ENCODE measurements at places on chromosomes 2 and 18.

DNA sequence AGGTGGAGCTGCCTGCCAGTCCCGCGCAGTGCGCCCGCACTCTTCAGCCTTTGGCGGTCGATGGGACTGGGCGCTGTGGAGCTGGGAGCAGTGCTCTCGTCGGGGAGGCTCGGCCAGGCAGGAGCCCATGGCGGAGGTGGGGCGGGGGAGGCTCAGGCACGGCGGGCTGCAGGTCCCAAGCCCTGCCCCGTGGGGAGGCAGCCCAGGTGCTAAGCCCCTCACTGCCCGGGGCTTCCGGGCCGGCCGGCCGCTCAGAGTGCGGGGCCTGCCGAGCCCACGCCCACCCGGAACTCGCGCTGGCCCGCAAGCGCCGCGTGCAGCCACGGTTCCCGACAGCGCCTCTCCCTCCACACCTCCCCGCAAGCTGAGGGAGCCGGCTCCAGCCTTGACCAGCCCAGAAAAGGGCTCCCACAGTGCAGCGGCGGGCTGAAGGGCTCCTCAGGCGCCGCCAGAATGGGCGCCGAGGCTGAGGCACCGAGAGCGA is 316.4 kb downstream of the RND3 start:
- no peak for DNase-seq

DNA sequence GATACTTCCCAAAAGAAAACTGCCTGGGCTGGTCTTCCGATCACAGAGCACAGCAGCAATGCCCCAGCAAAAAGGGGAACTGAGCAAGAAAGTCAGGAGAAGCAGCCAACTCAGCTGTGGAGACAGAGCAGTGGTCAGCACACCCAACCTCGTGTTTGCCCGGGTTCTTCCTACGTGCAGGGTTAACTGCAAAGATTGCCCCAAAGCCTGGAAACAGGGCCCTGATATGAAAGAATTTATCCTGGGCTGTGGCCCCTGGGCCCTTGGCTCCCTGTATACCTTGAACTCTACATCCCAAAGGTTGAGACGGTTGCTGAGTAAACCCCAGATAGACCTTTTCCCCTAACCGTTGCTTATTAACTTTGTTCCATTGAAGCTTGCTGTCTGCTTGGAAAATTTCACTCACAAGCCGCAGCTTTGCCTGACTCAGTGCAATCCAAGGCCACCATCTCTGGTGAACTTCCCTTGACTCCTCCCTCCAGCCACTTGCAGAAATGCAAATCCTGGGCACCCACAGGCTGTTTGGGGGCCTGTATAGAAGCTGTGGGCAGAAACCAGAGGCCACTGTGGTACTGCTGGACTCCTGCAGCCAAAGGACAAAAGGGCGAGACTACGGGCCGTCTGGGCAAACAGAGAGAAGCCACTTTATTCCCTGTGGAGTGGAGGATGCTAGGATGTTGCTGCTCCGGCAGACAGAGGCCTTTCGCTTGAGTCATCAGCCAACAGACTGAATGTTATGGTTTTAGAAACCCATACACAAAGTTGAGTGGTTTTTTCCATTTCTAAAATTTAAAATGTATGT is 18.2 kb downstream of the NRP2 start:
- peak; percentile 77 for DNase-seq

GRCh38 chr2:79235135-79235534 is 75.6 kb upstream of the REG3A start:
- DNase-seq, result no peak

GRCh38 chr18:12701161-12701560 is 1.4 kb downstream of the CEP76 start:
- no peak for DNase-seq

GRCh38 chr2:8860239-8860638 is 22.8 kb upstream of the KIDINS220 start:
- DNase-seq, result no peak

GRCh38 chr18:56043641-56044061 is 455.7 kb upstream of the TCF4 start:
- DNase-seq, result no peak

GRCh38 chr2:215664847-215665525 is 229.1 kb upstream of the FN1 start:
- no peak for DNase-seq

DNA sequence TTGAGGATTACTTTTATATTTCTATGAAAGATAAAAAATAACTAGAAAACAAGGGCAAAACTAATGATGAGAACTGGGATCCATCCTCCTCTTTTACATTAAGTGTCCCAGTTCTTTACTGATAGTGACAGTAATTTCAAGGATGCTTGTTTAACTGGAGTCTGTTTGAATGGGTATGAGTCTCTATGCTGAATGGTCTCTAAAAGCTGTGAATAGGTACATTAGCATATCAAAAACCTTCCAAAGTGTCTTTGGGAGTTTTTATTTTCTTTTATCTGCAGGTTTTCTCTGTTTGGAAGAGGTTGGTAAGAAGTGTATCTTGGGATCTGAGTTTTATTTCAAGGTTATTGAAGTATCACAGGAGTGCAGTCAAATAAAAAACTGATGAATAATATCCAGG is 30.0 kb downstream of the DSEL start:
- no peak for DNase-seq

GRCh38 chr18:8471372-8471771 is 137.9 kb upstream of the RAB12 start:
- DNase-seq, result no peak

DNA sequence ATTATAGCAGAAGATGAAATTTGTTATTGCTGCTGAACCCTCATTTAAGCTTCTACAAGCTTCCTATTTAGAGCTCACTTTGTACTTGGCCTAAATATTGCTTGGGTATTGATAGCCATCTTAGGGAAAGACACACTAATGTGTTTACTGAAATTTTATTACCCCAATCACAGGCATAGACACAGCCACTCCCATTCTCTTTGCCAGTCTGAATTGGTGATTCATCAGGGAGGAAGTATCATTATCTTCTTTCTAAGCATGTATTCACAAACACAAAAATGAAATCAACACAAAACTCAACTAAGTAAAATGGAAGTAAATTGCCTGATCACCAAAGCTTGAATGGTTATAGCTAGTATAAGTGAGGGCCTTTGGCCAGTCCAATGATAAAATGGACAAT is 666.3 kb downstream of the TSN start:
- no peak for DNase-seq

GRCh38 chr2:19775838-19776237 is 125.9 kb downstream of the TTC32 start:
- peak; percentile 15 for DNase-seq

DNA sequence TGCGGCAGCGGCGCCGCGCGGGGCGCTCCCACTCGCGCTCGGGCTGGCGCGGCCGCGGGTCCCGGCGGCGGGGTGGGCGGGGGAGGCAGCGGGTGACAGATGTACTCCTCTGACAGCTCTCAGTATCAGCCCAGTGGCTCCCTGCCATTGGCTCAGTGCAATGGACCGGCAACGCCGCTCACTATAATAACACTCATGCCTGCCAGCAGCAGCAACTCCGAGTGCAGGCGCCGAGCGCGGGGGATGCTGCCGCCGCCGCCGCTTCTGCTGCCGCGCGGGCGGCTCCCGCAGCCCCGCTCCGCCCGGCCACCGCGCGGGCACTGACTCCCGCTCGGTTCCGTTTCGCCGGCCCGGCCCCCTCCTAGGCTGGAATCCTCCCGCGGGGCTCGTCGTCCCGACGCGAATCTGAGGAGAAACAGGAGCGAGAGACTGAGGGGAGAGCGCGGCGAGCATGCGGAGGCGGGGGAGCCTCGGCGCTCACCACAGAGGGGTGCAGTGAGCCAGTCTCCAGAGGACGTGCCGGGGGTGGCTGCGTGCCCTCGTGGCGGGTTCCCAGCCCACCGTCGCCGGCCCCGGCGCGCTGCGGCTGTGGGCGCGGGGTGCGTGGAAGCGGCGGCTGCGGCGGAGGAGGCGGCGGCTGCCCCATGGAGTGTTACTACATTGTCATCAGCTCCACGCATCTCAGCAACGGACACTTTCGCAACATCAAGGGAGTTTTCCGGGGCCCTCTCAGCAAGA is at the start of gene ZNF804A:
Gene ZNF804A, plus strand, starts transcription at position 214 of the 738 bp plus-strand sequence. Its CDS starts 431 bp downstream, at position 645.
- no peak for DNase-seq

DNA sequence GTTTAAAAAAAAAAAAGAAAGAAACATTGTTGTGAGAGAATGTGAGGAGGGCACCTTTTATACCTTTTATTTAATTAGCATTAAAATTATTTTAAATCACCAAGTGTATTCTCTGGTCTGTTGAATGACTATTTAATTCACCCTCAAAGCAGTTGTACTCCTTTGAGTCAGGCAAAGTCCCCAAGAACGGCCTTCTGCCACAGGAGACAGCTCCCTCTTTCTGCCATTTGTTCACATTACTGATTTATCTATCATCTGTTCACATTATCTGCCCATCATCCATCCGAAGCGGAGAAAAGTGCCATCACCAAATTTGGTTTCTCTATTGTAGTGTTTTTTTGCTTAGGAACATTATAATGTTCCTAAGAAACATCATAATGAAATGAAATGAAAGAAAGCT is 240.7 kb upstream of the DPP10 start:
- DNase-seq, result no peak

DNA sequence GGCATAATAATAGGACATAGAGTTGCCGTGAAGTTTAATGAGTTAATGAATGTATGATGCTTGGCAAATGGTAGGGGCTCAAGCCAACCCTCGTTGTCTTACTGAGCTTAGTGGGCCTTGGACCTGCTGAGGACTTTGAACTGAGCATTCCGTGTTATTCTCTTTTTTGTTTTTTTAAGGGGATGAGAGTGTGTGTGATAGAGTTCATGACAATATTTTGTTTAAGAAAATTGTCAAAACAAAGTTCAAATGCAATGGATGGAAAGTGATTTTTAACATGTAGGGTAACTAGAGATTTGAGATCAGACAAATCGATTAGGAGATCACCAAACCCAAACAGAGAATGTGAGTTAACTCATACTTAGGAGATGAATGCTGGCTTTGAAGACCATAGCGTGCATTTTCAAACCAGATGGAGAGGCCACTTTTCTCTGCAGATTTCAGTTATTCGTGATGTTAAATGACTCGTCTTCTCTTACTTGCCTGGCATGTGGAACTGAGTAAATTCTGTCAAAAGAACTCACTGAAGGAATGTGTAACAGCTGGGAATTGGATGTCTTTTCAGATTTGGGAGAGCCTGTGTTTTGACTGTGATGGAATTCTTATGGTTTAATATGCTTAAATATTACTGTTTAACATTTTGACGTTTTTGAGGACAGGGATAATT is 88.7 kb downstream of the NEDD4L start:
- DNase-seq, result no peak

GRCh38 chr2:65275141-65275915 is 47.7 kb downstream of the ACTR2 start:
- DNase-seq, result no peak

- DNase-seq, result no peak
Observed at GRCh38 chr2:166901336-166901735, 13.1 kb downstream of the XIRP2 start.

DNA sequence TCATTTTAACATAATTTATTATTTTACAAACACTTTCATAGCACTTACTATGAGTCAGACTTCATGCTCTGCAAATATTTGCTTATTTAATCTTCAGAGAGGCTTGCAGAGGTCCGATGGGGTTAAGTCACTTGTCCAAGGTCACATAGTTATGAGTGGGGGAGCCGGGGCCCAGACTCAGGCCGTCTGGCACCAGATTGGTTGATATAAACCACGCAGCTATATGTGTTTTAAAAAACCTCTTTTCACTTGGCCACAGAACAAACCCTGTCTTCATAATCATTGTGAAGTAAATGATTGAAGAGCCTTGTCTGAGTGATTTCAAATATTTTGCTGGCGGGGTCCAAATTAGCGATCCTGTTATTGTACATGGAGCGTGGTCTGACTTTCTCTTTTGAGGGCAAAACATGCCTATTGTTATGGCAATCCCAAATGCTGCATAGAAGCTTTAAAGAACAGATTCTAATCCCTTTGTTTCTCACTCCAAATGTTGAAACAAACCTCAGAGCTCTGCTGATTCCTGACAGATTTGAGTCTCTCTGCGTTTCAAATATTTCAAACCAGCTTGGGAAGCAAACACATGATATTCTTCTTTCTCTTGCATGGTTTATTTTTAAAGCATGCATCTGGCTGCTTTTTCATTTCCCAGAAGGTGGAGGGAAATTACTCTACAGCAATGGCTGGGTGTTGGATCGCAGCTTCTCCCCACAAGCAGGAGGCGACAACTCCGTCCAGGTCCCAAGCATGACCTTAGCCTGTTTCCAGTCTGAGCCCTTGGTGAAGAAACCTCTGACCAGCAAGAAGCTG is 142.4 kb downstream of the DDX1 start:
- no peak for DNase-seq

GRCh38 chr2:162044586-162044985 is 29.4 kb downstream of the DPP4 start:
- no peak for DNase-seq

DNA sequence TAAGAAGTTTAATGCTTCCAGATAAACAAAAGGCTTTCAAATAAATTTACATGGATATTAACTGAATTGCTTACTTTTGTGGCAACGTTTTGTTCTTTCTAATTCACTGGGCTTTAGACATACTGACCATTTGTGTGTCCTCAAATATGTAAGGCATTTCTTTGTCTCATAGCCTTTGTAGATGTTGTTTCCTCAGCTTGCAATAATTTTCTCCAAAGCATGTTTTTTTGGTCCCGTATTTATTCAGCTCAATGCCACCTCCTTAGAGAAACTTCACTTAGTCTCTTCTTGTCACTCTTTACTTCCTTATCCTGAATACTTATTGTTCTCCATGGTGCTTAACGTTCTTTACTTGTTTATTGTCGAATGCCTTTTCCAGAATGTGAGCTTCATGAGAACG is 98.5 kb downstream of the NUP35 start:
- DNase-seq, result no peak

- DNase-seq, result no peak
Observed at GRCh38 chr2:197959383-197959782, 155.0 kb downstream of the PLCL1 start.

- DNase-seq, result no peak
Observed at GRCh38 chr2:44197816-44198215, 29.1 kb downstream of the PPM1B start.

- no peak for DNase-seq
Observed at GRCh38 chr2:99448556-99448955, 41.3 kb downstream of the REV1 start.

- no peak for DNase-seq
Observed at GRCh38 chr2:40554665-40555294, 102.9 kb upstream of the SLC8A1 start.

DNA sequence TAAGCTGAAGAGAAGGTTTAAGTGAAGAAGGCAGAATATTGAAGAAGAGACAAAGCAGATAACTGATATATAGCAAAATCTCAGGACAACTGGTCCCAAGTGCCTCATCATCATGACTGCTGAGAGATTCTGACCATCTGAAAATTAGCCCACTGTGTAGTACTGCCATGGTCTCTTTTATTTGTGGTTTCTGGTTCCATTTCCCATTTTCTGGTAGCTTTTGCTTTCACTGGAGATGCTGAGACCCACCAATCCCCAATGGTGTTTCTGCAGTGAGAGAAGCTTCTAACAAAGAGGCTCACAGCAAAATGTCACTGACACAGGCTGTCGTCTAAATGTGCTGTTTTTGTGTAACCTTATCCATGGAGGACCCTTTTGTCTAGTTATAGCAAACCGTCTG is 79.5 kb downstream of the TMEM163 start:
- no peak for DNase-seq

DNA sequence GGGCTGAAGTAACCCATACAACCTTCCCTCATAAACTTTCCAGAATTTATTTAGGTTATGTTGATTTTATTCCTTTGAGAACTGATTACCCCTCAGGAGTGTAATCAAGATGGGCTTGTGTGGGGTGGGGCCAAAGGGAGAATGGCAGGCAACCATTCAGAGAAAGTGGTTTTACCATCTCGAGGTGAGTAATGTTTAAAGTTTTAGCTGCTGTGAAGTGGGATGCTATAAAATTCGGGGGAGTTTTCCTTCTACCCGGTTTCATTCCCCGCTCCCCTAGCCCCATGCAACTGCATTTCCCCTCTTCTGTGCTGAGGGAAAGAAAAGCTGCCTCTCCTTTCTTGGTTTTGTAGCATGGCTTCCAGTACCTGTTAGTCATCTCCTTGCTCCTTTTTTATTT is 34.7 kb downstream of the MAP4K4 start:
- DNase-seq, result no peak
